ENCODE measurements at places on chromosomes 6 and 20. TPM values are rescaled to one million over a fixed set of nuclear protein-coding genes. Genes with fewer than 3 reads are reported as not detected.

DNA sequence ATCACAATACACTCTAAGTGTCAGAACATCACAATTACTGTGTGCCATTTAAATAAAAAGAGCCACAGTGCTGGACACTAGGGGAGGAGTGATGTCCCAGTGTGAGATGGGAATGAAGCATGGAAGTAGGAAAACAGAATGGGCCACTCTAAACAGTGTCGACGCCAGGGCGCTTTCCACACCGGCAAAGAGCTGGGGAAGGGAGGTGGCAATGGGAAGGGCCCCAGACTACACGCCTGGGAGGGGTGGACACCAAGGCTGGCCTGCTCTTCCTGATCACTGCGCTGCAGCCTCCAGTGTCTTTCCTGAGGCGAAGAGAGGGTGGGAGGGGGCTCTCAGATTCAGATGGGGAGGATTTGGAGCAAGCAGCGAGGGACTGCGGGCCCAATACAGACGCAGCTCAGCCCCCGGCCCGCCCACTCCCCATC is 75.9 kb downstream of the ERMARD start:
- DNase-seq, result peak; percentile 58

GRCh38 chr6:41449399-41450245 is 96.6 kb upstream of the FOXP4 start:
- no peak for DNase-seq

Gene BHLHE23
- polyA plus RNA-seq, result not detected

Gene BMP7
- 0.58 TPM for polyA plus RNA-seq

Gene KCNQ5
- polyA plus RNA-seq, result 1.3 TPM

Gene EYA2
- polyA plus RNA-seq, result 0.59 TPM

DNA sequence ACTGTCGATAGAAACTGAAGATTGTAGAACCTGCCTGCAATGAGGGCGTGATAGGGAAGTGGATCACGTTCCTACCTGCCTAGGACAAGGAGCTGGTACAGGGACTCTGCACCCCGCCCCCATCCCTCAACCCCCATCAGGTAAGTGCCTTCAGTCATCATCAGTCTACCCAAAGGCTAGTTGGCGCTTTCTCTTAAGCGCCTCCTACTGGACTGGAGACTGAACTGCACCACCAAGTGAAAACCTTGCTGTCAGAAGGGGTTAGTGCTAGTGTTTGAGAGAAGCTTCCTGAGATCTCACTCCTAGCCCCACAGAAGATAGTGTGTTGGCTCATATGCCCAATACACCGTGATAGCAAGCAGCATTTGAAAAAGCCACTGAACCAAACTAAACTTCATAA is 706.5 kb upstream of the MAN1A1 start:
- DNase-seq, result no peak

DNA sequence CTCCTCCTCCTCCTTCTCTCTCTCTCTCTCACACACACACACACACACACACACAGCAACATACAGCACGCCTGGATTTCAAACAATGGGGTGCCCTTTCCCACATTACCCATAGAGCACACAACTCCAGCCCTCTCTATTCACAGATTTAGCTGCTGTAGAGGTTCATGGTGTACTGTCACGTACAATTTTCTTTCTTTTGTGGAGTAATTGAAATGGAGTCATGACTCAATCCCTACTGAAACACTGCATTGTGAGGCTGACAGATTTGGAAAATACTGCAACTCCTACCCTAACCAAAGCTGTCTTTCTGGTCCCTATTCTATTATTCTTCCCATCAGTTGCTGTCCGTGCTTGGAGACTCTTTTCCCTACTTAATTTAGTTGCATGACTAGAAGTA is 166.9 kb downstream of the EDN1 start:
- no peak for DNase-seq

DNA sequence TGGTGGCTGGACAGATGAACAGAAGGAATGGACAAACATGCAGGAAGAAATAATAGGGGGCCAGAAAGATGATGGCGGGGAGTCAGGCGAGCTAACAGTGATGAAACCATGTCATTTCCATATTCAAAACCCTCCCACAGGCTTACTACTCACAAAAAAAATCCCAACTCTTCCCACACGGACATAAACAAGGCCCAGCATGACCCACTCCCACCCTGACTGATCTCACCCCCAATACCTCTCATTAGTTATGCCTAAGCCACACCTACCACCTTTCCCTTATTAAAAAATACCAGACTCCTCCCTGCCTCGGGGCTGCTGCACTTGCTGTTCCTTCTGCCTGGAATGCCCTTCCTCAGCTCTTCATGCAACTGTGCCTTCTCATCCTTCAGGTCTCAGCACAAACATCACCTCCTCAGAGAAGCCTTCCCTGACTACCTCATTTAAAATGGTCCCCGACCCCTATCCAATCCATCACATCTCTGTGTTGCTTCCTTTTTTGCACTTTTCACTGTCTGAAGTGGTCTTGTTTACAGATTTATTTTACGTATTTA is 145.8 kb downstream of the PREX1 start:
- no peak for DNase-seq

GRCh38 chr6:146028252-146028795 is 538 bp upstream of the GRM1 start:
- peak; percentile 78 for DNase-seq

DNA sequence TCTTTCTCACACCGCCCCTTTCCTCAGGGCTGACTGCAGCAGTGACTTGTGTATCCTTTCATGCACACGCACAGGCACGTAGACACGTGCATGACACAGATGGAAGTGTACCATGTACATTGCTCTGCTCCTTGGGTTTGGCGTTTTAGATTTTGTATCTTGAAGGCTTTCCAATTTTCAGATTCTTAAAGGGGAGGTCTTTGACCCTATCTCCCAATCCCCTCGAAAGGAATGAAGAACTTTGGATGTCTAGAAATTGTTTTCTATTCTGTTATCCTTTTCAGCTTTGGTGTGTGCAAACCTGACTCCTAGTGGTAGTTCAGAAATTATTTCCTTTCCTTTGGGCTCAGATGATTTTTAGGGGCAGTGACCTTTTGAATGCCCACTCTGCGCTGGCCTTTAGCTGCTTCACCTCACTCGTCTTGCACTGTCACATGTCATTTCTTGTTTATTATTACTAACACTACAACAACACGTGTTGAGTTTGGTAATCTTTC is 63.0 kb downstream of the HIVEP1 start:
- DNase-seq, result no peak

DNA sequence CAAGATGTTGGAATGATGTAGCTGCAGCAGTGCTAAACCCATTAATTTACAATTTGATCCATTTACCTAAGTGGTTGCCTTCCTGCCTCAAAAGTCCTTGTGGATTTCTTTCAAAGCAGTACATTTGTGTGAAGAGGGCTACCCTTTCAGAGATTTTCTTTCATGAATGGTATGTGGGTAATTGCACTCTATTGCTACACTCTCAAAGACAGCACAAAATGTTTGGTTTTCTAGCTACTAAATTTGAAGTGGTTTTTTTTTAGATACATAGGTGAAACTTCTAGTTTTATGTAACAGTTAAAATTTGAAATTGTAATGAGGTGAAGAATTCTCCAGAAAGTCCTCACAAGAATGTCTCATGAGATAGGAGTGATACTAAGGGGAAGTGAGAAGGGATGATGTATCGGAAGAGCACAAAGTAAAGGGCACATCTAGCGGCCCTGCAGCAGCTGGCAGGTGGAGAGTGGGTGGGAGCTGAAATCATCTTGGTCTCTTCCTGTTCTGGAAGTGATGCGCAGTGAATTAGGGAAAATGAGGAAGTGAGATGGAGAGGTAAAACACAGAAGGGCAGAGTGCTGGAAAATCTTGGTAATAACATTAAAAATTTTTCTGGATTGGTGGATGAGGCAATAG is 236.8 kb upstream of the MAN1A1 start:
- DNase-seq, result no peak

Gene C6orf52
- 0.64 TPM for polyA plus RNA-seq

GRCh38 chr6:22027040-22027725 is 269.7 kb downstream of the PRL start:
- no peak for DNase-seq

GRCh38 chr6:149028767-149029405 is 282.1 kb downstream of the UST start:
- DNase-seq, result no peak

DNA sequence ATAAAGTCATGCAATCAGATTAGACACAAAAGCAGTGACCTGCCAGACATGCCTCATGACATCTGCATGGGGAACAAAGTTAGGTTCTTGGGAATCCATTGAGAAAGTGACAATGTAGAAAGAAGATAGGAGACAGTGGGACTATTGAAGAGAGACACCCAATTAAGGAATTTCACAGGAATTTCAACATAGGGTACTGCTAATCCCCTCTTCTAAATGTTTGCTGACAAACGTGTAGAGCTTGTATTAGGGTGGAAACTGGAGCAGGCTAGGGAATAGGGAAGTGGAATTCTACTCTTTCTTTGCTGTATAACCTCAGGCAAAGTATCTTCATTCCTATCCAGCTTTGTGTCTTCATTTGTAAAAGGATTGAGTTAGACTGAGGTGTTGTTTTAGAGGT is 409.4 kb upstream of the SASH1 start:
- DNase-seq, result no peak

GRCh38 chr6:161369339-161369738 is 95.5 kb upstream of the AGPAT4 start:
- no peak for DNase-seq

- no peak for DNase-seq
These were observed 28.2 kb upstream of the FABP7 start for GRCh38 chr6:122751326-122751725.

Gene SPEF1
- 0.11 TPM for polyA plus RNA-seq
